ENCODE measurements at places on chromosomes 13 and 19.
A peak's percentile ranks its signal among the peaks of the same experiment; 100 is the strongest.

- no peak for DNase-seq
These were observed 65.7 kb downstream of the CEBPG start for GRCh38 chr19:33438987-33439781.

GRCh38 chr13:38635030-38635429, 51.8 kb upstream of the FREM2 start:
- no peak for DNase-seq

DNA sequence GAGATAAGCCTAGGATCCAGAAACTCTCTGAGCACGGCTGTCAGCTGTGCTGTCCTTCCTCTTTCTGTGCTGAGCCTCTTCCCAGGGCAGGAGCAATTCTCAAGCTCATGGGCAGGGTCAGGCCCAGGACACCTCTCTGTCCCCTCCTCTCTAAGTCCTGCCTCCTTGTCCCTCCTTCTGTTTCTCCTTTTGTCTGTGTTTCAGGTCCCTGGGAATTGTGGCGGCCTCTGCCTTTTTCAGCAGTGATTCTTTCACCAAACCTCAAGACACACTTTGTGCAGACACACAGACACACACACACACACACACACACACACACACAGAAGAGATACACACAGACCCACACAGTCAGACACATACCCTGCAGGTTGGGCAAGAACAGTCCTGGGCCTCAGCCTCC, at the start of gene PSG1:
Gene PSG1, minus strand, starts transcription at position 101 of the 400 bp plus-strand sequence. CDS start 132 bp downstream, outside the sequence.
- no peak for DNase-seq

GRCh38 chr19:15297416-15298224, 34.7 kb downstream of the BRD4 start:
- peak; percentile 36 for DNase-seq

GRCh38 chr13:100392709-100393630, 195.6 kb downstream of the GGACT start:
- peak; percentile 100 for DNase-seq

DNA sequence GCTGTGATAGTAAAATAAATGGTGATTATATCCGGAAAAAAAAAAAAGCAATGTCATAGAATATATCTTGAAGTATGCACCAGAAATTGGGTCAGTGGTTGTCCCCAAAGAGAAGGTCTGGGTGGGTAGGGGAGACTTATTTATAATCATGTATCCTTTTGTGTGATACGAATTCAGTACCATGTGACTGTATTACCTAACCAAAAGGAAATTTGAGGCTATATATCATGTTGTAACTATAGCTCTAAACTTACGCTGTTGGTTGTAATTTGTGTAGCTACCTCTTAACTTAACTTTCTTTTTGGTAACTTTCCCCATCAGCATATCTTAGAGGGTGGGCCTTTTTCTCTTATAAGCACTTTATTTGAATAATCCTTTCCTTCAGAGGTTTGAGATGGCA, 25.2 kb upstream of the KCTD4 start:
- no peak for DNase-seq

DNA sequence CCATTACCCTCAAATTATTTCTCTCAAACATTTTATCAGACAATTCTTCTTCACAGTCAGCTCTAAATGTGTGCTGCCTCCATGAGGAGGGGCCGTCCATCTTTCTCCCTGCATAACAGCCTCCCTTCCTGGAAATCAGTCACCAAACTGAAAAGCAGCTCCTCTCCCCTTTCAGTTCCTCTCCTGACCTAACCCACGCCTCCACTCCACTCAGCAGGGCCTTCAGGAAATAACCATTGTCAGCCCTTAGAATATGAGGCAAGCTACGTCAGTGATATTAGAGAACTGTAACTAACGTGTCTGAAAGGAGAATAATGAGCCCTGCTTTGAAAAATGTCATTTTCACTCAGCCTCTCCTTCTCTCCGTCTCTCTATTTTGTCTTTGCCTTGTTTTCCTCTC, 116.2 kb downstream of the OLFM4 start:
- no peak for DNase-seq

- DNase-seq = no peak
These were observed 577.4 kb downstream of the TBC1D4 start for GRCh38 chr13:74904556-74904955.

DNA sequence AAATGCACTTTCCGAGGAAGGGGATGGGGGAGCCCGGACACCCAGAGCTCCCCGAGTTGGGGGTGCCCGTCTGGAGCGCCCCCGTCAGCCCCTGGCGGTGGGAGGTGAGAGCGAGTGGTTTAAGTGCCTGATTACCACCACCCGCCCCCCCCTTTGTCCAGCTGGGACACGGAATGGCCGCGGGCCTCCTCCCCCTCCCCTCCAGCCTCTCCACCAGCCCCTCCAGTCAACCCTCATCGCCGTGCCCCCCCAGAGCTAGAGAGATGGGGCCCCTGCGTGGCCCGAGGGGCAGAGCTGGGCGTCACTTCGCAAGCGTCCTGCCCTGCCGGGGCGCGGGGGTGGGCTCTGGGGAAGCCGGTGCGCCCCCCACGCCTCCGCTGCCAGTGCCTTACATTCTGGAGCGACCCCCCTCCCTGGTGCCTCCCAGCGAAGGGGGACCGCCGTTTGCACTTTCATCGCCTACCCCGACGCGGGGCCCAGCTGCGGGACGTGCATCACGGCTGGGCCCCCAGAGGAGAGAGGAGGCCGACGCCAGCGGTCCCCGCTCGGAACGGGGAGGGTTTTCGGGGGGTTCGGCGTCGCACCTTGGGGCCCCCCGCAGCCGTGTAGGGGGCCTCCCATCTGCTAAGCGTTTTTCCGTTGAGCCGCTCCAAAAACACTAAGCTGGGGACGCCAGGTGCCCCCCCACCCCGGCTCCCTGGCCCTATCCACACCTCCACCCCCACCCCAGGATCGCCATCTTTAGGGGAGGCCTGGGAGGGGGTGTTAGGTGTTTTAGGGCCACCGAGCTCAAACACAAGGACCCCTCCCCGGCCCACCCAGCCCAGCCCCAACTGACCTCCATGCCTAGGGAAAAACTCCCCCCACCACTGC, 16.4 kb downstream of the SMIM24 start:
- DNase-seq = no peak

DNA sequence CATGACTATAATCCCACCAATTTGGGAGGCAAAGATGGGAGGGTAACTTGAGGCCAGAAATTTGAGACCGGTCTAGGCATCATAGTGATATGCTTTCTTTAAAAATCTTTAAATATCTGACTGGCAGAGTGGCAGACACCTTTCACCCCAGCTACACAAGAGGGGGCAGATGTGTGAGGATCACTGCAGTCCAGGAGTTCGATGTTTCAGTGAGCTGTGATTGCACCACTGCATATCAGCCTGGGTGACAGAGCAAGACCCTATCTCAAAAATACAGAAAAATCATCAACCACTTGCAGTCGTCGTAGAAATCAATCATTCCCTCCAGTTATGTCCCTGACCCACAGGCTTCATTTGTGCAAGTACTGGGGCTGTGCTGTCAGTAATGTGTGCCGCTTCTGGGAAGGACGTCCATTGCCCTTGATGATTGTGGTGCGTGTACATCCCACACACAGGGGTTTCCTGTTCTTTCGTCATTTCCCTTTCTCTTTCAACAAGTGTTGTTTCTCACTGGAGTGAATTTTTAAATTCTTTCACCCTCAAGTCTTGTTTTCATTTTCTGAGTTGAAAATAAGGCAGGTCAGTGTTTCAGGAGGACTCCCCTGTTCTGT, 1.4 kb downstream of the LGALS14 start:
- no peak for DNase-seq

- DNase-seq = no peak
These were observed 2.0 kb upstream of the PSG6 start for GRCh38 chr19:42919757-42920079.

DNA sequence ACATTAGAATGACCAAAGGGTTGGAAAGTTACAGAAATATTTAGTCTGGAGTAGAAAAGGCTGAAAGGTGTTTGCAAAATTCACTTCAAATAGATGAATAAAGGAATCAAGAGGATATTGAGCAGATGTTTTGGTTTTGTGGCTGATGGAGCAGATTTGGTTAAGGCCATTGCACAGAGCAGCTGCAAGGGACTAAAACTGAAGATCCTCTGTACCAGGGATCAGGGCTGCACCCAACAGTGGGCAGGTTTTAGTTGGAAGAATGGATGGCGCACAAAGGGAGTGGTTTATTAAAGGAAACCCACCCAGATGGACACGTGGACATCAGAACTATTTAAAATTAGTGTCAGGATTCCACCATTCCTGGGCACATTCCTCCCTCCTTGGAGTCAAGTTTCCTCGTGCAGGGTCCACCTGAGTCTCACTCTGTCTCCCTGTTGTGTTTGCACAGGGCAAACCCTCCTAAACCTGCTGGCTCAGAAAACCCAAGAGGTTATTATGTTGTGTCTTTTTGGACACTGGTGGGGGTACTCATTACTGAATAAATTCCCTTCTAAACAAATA, 9.2 kb upstream of the UBAC2 start:
- DNase-seq = no peak

GRCh38 chr19:16661480-16662034, 618 bp downstream of the TMEM38A start:
- no peak for DNase-seq

GRCh38 chr19:35380450-35381124, 9.7 kb downstream of the GPR42 start:
- no peak for DNase-seq

- no peak for DNase-seq
These were observed 15.2 kb upstream of the ERCC5 start for GRCh38 chr13:102830646-102831045.

GRCh38 chr19:51181913-51182419, 39.9 kb downstream of the SIGLEC7 start:
- no peak for DNase-seq

DNA sequence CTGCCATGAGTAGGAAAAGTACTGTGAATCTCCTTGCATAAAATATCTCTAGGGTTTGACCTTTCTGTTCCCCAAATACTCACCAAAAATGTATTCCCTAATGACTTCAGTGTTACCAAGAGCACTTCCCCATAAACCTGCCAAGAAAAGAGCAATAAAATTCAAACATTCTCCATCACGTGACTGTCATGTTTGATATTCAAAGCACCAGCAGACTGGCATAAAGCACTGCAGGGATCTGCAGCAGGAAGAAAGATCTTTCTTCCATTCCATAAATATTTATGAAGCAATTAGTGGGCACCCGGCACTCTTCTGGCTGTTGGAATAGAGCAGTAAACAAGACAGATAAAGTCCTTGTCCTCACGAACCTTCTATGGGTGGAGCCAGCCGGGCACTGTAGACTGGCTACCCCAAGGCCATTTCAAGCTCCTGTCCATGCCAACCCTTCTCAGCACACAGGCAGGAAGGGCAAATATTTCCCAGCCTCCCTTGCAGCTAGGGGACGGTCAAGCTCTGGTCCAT, 20.3 kb downstream of the PLA2G4C start:
- DNase-seq = no peak

DNA sequence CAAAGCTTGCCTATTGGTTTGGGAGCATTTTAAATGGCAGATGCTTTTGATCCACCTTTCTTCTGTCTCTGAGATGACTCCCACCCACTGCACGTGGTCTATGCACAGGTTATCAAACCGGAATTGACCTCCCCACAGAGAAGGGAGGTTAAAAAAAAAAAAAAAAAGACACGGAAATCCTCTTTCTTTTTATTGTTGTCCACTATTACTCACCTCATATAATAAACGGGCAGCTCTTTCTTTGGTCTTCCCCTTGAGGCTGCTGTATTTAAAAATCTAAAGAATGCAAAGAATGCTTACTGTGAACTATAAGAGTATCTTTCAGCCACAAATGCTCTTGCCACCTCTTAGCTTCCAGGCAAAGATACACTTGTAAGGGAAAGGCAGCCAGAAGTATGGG, 329.7 kb downstream of the NDFIP2 start:
- DNase-seq = peak; percentile 29

- no peak for DNase-seq
These were observed 16.5 kb downstream of the ACP7 start for GRCh38 chr19:39100500-39101166.

DNA sequence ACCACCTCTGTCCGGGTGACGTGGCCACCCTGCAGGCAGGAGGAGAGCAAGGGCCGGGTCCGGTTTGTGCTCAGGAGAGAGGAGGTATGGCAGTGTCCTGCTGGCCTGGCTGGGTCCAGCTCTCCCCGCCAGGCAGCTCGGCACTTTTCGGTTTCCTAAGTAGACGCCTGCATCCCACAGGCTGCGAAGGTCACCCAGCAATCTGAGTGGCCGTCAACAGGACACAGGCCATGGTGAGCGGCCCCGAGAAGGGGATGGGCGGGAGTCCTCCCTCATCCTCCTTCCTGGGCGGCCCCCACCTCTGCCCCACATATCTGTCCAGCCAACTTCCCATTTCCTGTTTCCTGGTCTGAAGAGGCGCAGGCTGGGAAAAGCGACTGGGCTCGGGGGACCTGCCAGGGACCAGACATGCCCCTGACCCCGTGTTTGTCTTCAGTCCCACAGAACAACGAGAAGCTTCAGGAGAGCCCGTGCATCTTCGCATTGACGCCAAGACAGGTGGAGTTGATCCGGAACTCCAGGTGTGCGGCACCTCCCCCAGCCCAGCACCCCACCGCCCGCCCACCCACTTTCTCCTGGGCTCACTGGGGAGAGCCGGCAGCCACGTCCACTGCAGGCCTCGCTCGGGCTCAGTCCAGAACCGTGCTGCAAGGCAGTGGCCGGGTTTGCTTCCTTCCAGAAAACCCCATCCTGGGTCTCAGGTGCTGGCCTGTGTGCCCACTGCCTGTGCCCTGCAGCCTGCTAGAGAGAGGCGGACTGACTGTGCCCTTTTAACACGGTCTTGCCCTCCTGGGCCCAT, 16.3 kb downstream of the PIAS4 start:
- no peak for DNase-seq

- no peak for DNase-seq
These were observed 518 bp downstream of the KLF2 start for GRCh38 chr19:16325161-16325527.

DNA sequence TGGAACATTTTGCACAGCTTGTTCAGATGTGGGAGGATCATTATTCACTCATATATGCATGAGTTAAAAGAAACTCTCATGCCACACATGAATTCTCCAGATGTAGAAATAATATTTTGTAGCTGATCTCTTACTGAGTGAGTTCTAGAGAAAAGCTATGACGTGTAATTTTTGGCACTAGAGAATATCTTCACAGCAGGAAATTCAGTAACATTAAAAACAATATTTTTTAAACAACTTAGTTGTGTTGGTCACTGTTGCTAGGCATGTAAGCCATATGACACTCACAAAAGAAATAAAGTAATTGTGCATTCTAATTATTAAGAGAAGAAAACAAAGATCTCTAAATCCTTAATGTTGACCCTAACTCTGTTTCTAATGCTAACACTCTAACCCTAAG, 371.4 kb upstream of the SLC10A2 start:
- no peak for DNase-seq

GRCh38 chr13:43411211-43411610, 375.6 kb downstream of the ENOX1 start:
- no peak for DNase-seq

GRCh38 chr19:41265395-41266153, 1.4 kb downstream of the HNRNPUL1 start:
- DNase-seq = peak; percentile 45

DNA sequence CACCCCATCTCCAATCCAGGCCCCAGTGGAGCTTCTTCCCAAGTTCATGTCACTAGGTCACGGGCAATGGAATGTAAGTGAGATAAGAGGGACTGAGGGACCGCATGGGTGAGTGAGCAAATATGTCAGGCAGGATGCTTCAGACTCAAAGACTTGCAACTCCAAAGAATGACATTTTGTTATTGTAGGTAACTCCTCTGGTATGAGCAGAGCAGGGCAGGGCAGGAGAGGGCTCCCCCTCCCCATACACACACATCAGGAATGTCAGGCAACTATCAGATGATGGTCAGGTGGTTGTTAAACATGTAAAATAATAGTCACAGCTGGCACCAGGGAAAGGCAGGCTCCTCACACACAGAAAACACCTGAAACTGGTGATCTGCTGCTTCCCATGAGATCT, 10.6 kb downstream of the ERVV-2 start:
- peak; percentile 45 for DNase-seq

GRCh38 chr19:14497228-14497921, 1.4 kb upstream of the GIPC1 start:
- DNase-seq = no peak
